8988T (cell line): ENCODE measurements at places on chromosomes 2 and 18.

DNA sequence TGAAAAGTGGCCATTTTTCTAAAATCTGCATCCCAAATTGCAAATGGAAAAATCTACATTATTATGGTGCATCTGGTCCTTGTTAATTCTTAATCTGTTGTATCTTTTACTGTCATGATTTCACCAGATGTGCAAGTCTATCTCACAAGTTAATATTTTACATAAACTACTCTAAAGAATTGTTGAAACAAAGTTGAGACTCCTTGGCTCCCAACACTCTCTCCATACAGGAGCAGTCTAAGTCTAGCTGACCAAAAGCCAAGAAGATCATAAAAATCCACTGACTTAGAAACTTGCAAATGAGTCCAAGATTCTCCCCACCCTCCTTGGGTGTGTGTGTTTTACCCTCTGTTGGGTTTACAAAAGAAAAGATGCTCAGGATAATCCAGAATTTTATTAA, 85.1 kb downstream of the NCKAP5 start:
- DNase-seq, result no peak

GRCh38 chr18:12376754-12377555, at the start of gene AFG3L2:
Gene AFG3L2 (minus strand): TSS chr18:12377227. CDS start chr18:12377082, 145 bp downstream.
- peak; percentile 93 for DNase-seq

- no peak for DNase-seq
Measured at GRCh38 chr2:197360744-197361156, 50.2 kb upstream of the ANKRD44 start.

DNA sequence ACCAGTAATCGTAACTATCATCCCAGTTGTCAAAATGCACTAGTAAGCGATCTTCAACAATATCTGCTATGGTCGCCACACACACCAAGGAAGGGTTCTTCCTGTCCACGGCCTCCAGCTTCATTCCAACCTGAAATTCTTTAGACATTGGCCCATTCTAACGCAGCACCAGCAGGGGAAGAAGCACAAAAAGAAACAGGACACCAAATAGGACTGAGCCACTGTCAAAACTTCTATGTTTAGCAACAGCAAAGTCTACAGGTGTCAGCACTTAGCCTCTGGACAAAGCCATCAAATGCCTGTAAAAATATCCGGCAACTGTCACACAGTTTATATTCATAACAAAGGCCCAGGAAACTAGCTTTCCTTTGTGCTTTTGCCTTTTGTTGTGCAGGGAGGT, 175.0 kb downstream of the L3MBTL4 start:
- no peak for DNase-seq

GRCh38 chr2:3601561-3602271, 6.8 kb downstream of the COLEC11 start:
- no peak for DNase-seq

GRCh38 chr2:162636206-162636728, 202.3 kb downstream of the KCNH7 start:
- DNase-seq, result no peak

DNA sequence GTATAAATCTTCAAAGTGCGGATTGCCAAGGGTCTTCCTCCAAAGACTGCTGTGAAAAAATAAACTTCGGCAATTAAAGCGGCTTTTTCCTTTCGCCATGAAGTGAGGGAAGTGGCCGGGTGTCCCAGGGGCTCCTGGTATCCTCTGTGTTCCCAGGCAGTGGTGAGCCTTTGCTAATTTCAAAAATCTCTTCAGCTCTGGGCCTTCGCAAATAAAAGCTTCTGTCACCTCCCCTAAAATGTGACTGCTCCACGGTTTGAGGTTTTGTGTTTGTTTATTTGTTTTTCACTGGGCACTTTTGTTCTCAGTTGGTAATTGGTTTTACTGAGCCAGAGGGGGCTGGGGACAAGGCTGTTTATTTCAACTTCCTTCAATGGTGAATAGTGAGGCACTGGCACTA, 270.1 kb upstream of the POU3F3 start:
- no peak for DNase-seq

- DNase-seq, result no peak
Measured at GRCh38 chr2:67709835-67710234, 312.7 kb downstream of the ETAA1 start.

DNA sequence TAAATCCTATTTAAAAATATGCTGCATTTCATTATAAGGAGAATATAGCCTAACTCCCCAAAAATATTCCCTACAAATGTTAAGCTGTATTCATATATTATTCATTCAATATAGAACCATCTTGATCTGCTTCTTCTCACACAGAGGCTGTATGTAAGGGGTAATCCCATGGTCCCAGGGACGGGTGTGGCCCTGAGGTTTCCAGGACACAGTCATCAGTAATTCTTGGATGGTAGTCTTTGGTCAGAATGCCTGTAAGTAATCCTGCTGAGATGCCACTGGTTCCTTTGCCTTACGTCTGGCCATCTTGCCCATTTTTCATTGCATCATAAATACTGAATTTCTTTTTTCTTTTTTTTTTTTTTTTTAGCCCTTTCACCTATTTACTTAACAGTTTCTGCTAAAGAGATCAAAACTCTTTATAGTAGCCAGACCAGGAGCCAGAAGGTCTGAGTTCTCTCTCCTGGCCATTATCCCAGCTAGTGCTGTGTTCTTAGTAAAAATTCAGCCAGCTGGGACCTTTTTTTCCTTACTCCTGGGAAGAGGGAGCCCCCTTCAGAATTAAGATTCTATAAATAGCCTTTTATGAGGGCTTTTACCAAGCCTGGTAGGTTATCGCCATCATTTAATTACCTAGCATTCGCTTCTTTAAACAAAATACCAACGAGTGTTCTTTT, 134.9 kb downstream of the SOX11 start:
- DNase-seq, result no peak

DNA sequence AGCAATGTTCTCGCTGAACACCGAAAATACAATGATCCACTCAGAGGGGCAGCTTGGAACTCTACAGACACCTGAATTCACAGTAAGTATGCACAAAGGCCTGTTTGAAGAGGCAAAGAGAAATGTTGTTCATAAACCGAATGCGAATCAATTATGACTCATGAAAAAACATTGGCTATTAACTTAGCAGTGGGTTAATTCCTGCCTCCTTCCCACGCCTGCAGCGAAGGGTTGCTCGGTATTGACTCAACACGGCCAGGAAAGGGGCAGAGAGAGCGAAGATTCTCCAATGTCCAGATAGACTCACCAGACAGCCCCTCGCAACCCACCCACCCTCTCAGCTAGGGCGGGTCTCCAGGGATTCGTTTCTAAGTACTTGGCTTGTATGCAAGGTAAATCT, 9.4 kb downstream of the CRACDL start:
- no peak for DNase-seq

GRCh38 chr2:52622266-52622665, 1145.3 kb upstream of the CHAC2 start:
- DNase-seq, result no peak

GRCh38 chr2:12554224-12555011, 162.3 kb upstream of the TRIB2 start:
- DNase-seq, result no peak

DNA sequence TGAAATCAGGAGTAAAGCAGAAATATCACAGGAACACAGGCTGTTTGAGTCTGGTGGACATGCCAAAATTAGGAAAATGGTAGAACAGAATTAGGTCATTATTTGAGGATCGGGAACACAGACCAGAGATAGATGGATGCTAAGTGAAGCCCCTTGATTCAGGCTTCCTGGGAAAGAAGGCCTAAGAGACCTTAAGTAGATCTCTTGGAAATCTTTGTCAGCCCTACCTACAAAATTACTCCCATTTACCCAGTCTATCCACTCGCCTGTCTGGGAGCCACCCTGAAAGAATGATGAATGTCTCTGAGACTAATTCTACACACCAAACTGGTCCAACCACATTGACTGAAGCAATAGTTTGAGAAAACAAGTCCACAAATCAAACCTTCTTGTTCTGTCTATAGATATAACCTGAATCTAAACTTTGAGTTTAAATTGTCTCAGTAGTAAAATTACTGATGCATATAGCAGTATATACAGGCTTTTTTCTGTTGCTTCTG, 36.6 kb upstream of the TANK start:
- DNase-seq, result no peak

GRCh38 chr2:212945526-212945925, 205.9 kb downstream of the IKZF2 start:
- DNase-seq, result no peak

DNA sequence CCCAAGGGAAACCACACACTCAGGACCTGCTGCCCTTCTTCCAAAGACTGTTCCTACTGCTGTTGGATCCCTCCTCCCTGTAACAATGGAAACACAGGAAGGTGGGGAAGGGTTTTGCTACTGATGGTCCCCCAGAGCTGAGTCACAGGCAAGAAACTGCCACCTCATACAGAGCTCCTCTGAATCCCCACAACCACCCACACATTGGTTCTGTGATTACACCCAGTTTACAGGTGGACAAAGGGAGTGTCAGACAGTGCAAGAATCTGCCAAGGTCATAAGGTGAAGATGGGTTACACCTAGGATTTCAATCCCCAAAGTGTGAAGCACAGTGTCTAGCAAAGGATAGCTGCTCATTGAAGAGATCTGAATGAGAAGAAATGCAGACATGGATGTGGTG, 141.7 kb upstream of the LMAN1 start:
- no peak for DNase-seq

DNA sequence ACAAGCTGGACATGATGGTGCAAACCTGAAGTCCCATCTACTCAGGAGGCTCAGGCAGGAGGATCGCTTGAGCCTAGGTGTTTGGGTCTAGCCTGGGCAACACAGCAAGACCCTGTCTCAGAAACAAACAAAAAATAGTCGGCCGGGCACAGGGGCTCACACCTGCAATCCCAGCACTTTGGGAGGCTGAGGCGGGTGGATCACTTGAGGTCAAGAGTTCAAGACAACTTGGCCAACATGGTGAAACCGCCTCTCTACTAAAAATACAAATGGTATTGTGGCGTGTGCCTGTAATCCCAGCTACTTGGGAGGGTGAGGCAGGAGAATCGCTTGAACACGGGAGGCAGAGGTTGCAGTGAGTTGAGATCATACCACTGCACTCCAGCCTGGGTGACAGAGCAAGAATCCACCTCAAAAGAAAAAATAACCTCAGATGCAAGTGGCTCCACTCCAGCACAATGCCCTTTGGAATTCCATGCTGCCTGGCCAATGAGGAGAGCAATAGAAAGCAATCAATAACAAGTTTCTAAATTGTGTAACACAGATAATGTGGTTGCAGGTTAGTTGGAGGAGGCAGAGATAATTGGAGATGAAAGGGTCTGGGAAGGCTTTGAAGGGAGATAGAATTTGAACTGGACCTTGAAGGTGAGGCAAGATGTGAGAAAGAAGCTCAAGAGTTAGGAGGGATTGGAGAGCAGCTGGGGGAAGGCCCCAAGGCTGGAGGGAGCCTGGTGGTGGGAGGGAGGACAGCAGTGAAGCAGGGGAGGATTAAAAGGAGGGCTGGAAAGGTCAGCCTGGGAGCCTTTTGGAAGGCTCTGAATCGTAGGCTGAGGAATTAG, 6.0 kb downstream of the TTC31 start:
- DNase-seq, result no peak

DNA sequence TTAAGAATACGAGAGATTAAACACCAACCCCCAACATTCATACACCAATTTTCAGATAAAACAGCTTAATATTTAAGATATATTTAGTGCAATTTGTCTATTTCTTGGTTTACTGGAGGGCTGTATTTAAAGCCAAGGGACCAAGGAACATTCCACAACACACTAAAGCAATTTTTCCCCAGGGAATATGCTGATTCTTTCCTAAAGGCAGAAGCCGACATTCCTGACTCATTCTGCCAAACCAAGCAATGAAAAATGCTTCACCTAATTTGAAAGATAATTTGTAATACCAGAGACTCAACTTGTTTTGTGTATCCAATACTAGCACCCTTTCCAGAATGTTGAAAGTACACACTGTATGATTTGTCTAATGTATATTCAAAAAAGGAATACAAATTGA, 1267.6 kb upstream of the PIK3C3 start:
- DNase-seq, result no peak

DNA sequence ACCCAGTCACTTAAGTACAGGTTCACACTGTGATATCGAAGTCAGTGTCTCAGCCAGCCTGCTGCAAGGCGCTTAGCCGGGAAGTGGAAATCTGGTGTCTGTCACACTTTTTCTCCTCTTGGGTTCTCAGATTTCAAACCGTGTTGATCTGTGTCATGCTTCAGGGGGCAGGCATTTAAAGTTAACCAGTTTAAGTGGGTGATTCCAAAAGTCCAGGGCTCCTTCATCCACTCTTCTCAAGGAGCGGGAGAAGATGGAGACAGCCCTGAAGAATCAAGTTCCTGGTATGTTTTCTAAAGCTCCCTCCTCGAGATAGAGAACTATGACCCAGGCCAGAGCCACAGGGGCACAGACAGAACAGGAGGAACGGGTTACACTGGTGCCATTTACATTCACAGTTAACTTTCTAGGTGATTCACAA, 331.7 kb downstream of the GBX2 start:
- no peak for DNase-seq

- DNase-seq, result no peak
Measured at GRCh38 chr2:172582656-172583055, 26.8 kb downstream of the PDK1 start.

DNA sequence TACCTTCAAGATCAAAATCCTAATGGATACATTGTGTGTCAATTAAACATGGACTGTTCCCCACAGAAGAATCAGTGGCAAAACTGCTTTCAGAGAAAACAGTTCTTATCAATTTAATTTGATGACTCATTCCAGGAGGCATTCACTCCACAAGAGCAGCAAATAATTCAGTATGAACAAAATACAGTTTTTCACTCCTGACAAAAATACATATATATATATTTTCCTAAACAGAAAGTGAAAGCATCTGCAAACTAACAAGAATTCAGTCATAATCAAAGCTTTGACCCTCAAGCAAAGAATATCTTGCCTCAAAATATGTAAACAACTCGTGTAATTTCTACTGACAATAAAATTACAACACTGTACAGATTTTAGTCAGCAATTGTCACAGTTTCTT, 685.1 kb upstream of the SLC8A1 start:
- no peak for DNase-seq

- DNase-seq, result peak; percentile 88
Measured at GRCh38 chr2:232444409-232445148, 11.4 kb upstream of the ALPI start.

DNA sequence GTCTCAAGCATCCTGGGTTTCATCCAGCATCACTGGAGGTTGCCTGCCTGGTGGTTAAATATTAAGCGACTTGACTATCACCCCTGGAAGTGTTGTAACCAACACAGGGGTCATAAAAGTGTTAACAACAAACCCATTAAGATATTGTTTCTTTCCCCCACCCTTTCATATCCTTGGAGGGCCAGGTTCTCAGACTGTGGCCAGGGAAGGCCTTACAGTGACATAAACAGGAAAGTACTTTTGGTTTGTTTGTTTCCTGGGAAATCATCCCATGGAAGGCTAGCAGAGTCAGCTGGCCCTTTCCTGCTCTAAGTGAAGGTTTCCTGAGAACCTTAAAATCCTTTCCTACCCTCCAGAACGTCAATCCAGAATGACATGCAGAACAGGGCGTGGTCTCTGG, 160.9 kb downstream of the CLIP4 start:
- DNase-seq, result no peak

- no peak for DNase-seq
Measured at GRCh38 chr2:36530178-36530982, 67.6 kb downstream of the FEZ2 start.

GRCh38 chr18:62388855-62389760, 64.0 kb downstream of the TNFRSF11A start:
- DNase-seq, result no peak

GRCh38 chr2:160590664-160591063, 97.1 kb upstream of the RBMS1 start:
- no peak for DNase-seq
